DMS 273 treated with DMSO at 0.1 percent for 48 hours (cell line): ENCODE measurements at places on chromosomes 5 and 9.

GRCh38 chr5:41843456-41844370 lies 26.5 kb downstream of the OXCT1 start:
- DNase-seq, result no peak

DNA sequence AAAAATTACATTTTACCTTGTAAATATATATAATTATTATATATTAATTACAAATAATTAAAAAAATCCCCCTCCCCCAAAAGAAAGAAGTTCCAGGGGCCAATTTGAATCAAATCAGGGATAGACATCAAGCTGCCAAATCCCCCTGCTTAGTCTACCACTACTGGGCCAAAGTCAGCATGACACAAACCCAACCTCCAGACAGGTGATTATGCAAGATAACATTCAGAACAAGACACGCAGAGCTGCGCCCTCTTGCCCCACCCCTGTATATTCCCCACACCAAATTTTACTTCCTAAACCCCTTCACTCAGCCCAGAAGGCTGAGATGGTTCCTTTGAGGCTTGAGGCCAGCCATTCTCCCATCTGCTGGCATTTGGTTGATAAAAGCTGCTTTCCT lies 2059.1 kb upstream of the CDH6 start:
- DNase-seq, result no peak

DNA sequence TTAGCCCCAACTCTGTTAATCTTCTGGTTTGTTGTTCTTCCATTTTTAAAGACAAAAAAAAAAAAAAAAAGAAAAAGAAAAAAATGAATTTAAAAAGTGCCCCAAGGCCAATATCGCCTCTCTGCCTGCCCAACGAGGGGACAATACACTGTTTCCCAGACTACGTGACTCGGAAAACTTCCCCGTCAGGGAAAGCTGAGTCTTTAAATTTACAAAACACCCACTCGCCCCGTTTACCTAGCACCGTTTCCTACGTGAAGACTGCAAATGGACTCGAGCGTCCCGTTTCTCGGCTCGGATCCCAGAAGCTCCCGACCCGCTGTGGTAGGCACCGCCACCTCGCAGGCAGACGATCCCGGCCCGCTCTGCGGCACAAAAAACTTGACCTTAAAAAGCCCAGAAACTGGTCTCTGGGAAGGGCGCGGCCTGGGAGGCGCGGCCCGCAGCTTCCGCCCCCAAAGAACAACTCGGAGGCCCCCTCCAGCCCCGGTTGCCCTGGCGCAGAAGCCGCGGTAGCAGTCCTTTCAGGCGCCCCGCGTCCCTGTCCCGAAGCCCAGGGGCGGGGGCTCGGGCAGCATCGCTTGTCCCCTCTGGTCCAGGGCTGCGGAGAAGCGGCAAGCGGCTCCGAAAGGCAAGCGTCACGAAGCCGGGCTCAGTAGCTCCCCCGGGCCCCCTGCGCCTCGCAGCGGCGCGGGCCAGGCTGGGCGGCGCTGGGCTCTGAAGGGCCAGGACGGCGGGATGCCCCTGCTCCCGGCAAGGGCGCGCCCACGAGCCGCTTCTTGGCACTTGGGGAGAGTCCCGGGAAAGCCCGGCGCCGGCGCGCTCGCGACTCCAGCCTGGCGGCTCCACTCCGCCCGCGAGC lies at the start of gene GCNT4:
Gene GCNT4 (minus strand): TSS at position 367 of the 862 bp plus-strand sequence. CDS start 22,521 bp downstream, outside the sequence.
- no peak for DNase-seq

- DNase-seq, result peak; percentile 37
Observed at GRCh38 chr5:139710319-139711066, 62.3 kb downstream of the CXXC5 start.

GRCh38 chr9:121582641-121583040 lies 68.8 kb upstream of the DAB2IP start:
- DNase-seq, result no peak

DNA sequence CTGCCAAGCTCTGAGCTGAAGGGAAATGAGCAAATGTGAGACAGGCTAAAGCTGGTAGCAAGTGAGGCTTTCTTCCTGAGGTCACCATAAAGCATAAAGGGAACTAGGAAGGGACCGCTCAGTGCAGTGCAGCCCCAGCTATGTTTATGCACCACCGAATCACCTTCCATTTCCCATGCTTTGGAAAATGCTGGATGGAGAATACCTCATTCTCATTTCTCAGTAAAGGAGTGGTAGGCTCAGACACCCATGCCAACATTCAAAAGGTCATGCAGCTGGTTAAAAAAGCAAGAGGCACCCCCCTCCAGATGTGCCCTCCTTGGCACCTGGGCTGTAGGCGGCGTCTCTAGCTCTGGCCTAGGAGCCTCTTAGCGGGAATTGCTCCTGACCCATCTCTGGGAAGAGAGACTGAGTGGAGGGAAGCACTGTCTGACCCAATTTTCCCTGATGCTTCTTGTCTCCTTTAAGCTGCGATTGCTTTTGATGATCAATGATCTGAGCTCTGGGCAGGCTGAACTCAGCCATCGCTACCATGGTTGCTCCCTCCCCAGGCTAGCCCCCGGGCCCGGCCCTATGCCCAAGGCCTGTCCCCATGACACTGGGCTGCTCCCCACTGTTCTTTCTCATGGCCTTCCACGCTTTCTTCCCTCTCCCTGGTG lies 58.7 kb downstream of the ZNF354C start:
- DNase-seq, result no peak

DNA sequence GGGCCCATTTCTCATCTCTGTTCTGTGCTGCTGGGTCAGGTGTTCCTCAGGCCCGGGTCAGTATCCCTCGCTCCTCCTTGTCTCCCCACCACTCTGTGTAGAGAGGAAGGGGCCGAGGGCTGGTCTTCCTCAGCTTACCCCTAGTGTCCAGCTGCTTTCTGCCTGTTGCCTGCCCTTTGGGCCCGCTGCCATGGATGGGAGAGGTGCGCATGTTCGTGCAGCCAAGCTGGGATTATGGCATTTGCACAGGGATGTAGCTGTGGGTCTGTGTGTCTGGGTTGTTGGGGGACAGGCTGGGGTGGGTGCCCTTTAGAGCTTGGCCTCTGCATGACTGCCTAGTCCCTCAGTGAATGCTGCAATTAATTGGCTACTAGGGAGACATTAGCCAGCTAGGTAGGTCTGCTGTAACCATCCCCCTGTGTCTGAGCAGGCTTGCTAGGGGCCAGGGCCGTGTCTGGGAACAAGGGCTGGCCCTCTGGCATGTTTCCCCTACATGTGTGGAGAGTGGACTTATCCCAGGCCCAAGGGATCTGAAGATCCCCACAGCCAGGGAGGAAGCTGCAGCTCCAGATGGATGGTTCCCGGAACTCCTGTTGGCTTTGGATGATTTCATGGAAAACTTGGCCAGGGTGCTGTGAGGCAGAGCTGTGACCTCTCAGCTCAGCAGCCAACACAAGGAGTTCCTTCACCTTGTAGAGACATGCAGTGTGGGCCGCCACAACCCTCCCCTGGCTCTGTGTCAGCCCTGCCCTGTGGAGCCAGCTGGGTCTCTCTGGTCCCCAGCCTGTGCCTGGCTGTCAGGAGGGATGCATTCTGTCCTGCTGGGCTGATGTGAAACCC lies 161.9 kb downstream of the MACROH2A1 start:
- no peak for DNase-seq

- no peak for DNase-seq
Observed at GRCh38 chr5:116013936-116014335, 18.3 kb upstream of the ARL14EPL start.

- peak; percentile 27 for DNase-seq
Observed at GRCh38 chr9:109520475-109521132, 22.5 kb upstream of the PTPN3 start.

DNA sequence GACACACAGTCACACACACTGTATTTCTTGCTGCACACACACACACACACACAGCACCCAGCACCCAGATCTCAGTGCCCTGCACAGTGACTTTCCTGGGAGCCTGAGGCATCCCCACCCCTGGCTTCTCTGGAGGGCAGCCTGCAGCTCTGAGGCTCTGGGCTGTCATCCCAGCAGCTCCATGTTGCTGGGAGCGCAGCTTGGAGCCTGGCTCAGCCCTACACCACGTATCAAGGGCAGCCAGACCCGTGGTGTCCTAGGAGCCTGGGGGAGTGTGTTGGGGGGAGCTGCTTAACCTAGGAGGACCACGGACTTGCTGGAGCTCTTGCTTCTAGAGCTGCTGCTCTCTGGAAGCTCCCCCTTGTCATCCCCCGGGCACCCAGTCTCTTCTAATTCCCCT lies 5.2 kb downstream of the IER5L start:
- no peak for DNase-seq
